ENCODE measurements at places on chromosomes 2 and 18.

DNA sequence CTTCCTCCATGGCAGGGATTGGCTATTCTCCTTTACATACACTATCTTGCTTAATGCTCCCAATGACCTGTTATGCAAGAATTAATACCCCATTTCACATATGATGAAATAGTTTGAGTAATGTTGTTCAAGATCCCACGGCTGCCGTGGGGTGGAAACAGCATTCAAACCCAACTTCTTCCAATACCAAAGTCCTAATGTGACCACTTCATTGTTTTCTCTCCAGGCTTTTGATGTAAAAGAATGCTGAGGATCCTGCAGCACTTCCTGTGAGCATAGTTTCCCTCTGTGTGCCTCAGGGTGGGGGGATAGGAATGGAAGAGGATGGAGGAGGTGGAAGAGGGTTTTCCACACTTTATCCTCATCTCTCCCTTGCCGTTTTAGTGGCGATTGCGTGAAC, 199.4 kb downstream of the IRS1 start:
- no peak for DNase-seq

GRCh38 chr2:149029307-149029965, 9.1 kb upstream of the LYPD6B start:
- no peak for DNase-seq

DNA sequence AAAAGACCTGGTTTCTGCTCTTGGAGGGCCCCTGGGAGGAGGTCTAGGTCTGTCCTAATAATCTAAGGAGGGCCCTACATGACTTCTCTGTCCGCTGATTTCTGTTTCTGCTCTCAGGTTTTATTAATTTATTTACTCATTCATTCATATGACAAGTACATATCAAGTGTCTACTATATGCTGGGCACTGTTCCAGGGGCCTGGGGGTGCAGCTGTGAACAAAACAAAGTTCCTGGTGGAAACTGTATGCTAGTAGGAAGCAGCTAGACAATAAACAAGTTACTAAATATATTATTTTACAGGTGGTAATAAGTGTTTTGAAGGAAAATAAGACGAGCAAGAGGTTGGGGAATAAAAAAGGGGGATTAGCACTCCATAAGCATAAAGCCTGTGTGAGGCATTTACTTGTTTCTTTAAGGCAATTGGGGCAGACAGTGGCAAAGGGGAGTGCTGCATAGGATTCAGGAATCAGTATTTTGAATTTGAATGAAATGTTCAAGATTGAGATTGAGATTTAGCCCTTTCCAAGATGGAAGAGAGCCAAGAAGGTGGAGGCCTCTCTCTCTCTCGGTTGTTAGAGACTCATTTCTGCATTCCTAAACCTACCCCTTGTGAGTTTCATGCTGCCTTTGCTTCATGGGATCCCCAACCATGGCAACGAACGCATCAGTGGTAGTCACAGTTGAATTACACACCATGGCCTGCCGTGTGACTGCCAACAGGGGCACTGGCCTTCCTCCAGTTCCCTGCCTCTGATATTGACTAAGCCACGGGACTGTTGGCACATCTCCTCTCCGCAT, 28.3 kb downstream of the DRC1 start:
- no peak for DNase-seq

DNA sequence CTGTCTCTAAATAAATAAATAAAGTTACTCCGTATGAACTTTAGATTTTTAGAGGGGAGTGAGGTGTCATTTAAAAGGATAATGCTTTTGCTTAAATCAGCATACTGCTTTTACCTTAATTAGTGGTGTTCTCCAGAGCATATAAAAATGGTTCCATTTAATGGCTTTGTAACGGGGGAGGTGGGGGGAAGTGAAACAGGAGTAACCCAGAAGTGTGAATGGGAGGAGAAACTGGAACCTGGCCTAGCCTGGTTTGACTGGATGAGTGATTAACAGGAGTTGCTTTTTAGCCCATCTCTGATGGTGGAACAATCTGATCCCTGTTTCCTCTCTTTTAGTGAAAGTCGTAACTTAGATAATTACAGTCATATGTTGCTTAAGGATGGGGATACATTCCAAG, 1.6 kb downstream of the CNDP2 start:
- DNase-seq: no peak

DNA sequence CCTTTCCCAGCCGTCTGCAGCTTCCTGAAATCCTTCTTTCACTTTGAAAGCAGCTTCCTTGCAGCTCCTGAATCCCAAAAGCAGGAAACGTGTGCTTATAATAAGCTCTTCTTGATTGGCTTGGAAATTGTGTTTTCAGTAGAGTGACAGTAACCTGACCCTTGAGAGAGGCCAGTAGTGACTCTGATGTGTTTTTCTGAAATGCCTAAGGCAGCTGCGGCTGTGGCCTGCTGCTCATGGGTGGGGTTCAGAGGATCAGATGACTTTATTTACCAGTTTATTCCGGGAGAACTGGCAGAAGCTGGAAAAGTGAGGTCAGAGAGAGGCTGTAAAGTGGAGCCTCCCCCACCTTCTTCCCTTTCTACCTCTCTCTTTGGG, 31.9 kb upstream of the RPIA start:
- peak; percentile 10 for DNase-seq

DNA sequence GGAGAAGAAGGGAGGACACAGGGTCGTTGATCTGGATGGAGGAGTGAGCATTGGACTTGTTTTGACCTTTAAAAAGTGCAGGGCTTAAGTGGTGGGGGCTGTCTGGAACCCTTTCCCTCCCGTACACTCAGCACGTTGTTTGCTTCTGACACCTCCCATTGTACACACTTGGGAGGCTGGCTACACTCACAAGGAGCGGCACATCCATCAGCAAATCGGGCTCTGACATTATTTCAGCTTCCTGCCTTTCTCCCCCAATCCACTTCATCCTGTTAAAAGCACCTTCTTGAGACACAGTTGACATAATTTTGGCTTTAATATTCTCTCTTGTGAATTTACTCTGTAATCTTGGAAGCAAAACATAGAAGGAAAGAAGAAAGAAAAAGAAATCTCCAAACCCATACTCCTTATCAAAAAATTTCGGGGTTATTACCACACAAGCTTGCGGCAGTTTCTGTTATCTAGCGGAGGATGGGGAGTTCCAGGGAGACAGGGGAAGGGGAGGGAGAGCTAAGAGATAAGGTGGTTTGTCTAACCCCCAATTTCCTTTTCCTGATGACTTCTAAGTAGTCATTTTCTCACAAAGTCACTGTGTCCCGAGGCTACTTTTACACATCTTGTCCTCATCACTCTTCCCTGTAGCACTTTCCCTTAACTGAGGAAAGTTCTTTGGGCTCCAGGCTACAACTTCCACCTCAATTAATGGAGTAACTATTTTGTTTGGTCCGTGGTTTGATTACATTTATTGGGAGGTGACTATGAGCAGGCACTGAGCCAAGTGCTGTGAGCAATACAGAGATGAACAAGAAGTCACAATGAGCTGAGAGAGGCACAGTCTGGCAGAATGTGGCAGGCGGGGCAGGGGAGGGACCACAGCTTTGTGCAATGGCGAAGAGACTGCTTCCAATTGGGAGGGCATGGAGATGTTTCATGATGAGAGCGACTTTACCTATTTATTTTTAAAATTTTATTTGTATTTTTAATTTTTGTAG, 240.1 kb upstream of the MEX3C start:
- DNase-seq: no peak

DNA sequence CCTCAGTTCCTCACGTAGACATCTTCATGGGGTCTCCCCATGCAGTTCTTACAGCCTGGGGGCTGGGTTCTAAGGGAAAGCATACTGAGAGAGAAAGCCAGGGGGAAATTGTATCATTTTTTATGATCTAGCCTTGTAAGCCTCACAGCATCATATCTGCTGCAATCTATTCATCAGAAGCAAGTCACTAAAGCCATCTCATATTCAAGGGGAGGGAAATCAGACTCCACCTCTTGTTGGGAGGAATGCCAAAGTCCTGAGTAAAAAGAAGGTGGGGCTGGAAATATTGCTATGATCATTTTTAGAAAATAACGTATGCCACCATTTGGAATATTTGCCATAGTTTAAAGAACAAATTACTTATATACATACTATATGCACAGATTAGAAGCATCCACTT, 304.6 kb downstream of the TXNL1 start:
- DNase-seq: no peak

Data from NCI-H526 (cell line).